ENCODE measurements at places on chromosomes 11 and 22.

GRCh38 chr11:45026835-45027234 is 76.2 kb upstream of the TP53I11 start:
- no peak for DNase-seq

DNA sequence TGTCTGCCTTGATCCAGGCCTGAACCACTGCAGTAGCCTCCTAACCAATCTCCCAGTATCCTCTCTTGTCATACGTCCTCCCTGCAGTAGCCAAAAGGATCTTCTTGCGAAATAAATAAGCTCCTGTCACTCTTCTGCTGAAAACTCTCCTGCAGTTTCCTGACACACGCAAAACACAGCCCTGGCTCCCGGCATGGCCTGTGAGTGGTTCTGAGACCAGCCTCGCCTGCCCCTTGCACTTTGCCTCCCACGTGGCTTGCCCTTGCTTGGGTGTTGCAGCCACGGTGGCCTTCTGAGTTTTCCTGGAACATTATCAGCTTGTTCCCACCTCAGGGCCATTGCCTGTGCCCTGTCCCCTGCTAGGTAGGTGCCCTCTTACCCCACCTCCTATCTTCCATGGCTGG is 7.2 kb downstream of the ZC3H7B start:
- DNase-seq = no peak

DNA sequence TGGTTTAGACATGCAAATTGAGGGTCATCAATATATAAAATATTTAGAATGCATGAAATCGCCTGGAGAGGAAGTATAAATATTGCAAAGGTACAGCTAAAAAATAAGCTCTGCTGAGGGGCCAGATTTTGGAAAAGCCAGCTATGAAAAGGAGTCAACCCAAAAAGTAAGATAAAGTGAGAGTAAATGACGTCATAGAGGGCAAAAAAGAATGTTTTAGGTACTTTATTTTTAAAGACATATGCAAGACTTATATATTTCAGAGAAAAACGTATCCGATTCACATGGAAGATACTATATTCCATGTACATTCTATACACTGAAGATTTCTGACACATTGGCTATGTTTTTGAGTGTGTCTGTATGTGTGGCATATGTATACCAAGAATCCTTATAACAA is 13.6 kb downstream of the GRM5 start:
- DNase-seq = no peak

GRCh38 chr11:68780829-68781228 is 29.5 kb upstream of the TESMIN start:
- no peak for DNase-seq

DNA sequence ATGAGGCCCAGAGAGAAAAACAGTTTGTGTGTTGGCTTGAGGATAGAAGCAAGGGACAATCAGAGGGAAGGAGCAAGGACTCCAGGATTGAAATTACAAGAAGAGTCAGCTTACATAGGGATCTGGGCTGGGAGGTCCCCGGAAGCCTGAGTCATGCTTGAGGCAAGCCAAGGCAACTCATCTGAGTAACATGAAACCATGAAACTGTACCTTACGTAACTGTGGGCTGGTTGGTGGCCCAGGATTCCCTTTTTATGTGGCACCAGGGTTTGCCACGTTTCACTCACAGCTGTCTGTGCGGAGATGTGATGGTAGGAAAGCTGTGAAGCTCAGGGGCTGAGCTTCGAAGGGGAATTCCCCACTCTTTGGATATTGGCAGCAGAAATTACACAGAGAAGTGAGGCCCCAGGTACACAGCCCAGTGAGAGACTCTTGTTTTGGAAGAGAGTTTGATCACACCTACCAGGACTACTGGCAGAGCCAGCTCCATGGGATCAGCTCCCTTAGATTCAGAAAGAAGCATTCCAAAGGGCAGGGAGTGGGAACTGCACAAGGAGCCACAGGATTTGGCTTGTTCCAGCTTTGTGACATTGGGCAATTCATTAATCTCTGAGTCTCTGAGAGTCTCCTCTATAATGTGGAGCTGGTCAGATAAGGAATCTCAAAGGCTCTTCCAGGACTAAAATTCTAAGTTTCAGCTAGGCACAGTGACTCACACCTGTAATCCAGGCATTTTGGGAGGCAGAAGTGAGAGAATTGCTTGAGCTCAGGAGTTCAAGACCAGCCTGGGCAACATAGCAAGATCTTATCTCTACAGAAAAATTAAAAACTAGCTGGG is 7.8 kb downstream of the SLC5A1 start:
- DNase-seq = peak; percentile 54

DNA sequence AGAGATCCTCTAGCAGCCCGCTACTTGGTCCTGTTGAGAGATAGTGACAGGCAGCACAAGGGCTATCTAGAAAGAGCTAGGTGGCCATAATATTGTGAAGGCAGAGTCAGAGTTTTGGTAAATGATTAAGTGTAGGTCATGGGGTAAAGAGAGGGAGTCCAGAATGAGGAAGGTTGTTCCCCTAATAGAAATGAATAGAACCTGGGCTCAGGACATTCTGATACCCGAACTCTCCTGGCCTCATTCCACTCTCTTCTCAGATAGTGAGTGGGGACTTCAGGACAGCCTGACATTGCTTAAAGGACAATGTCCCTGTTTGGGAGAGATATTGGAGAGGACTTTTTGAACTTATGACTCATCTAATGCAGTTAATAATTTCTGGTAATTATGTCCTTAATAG is 20.6 kb downstream of the SLC5A1 start:
- DNase-seq = no peak

DNA sequence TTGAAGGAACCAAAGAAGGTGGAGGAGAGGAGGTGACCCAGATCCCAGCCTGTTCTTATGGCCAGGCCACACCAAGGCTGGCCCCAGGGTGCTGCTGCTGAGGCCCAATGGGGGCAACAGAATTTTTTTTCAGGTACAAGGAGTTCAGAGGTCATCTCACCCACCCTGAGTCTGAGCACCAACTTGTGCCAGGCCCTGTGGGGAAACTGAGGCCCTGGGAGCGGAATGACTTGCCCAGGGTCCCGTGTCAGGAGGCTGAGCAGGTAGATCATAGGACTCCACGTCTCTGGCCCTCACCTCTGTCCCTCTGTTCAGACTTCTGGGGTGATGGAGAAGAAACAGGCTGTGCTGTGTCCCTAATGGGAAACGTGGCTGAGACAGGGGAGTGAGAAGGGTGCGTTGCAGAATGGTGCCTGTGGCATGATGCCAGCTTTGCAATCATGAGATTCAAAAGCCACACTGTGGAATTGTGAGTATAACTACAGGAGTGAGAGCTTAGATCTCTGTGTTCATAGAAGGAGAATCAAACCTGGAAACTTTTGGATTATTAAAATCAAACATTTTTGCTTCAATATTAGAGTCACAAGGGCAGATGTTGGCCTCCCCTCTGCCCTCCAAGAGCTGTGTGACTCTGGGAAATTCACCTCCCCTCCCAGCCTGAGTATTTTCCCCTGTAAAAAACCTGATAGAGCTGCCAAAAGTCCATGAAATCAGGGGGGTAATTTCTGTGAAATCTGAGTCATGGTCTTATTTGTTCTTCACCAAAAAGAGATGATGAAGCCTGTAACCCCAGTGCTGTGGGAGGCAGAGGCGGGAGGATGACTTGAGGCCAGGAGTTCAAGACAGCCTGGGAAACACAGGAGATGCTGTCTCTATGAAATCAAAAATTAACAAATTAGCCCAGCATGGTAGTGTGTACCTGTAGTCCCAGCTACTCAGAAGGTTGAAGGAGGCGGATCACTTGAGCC is 874 bp downstream of the APOL1 start:
- DNase-seq = no peak
